ENCODE measurements at places on chromosomes 3 and 15.

- no peak for DNase-seq
These were observed 33.7 kb downstream of the DENND6A start for GRCh38 chr3:57659004-57659673.

DNA sequence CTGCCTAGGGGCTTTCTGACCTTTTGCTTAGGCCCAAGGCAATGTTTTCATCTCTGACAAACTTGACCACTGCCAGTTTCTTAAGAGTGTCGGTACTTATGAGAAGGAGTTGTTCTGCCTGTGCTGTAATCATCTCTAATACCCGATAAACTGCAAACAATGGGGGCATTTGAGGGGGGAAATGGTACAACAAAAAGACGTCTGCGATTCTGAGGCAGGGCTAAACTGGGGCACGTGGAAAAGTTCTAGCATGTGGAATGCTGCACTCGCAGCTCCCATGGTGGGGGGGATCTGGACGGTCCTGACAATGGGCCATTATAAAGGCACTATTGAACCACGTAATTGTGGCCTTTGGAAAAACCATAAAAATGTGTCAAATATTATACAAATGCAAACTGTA, 73.1 kb upstream of the SAMMSON start:
- no peak for DNase-seq

GRCh38 chr3:11118181-11118682, 36.1 kb upstream of the HRH1 start:
- no peak for DNase-seq

DNA sequence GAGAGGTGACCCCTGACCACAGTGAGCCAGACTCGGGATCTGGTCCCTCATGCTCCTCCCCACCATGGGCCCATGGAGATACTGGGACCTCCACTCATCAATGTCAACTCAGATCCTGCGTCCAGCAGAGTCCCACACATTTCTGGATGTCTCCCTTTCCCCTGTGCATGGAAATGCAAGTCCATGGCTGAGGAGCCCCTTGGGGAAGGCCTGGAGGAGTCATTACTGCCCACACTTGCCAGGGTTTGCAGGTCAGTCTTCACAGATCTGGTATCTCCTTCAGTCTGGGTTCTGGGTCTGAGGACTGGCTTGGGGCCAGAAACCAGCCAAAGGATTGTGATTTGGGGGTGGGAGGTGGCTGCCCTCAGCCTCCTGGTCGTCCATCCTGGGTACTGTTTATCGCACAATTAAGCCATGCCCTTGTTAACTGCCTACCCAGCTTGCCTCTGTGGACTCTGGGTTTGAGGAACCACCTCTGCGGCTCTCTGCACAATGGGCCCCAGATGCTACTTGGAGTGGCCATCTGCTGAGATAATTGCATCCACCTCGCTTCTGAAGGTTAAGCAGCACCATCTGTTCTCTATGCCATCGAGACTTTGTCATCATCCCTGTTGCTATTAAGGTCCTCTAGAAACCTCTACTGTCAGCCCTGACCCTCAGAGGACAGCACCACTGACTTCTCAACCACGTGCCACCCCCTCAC, 49.9 kb upstream of the KLF13 start:
- no peak for DNase-seq

DNA sequence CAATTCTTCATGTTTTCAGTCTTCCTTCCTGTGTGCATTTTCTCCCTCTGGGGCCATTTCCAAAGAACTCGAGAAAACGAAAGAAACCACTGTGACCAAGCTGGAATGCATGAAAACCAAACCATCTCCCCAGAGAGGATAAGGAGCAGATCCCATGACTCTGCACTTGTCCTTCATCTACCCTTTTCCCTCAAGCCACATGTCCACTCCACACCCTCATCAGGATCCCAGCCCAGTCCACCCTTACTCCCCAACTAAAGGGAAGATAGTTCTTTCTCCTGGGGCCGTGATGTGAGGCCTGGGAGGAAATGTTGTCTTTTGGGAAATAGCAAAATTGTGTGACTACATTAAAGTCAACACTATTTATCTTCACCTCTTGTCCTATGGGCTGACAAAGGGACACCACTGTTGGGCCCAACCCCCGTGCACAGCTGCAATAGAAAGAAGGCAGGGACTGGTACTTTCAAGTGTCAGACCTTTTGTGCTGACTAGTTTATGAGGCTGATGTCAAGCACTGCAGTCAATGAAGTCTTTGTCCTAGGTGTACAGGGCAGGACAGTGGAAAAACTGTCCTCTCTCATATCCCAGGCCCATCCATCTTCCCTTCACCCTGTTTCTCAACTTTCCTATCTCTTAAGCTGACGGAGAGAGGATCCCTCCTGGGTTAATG, 487.1 kb upstream of the NR2F2 start:
- DNase-seq: no peak
